ENCODE measurements at places on chromosomes 1 and 21.

GRCh38 chr1:181075766-181076350, 12.6 kb upstream of the IER5 start:
- no peak for DNase-seq
- no peak overlapping the region for H3K27ac ChIP-seq
- no peaks in the 10 kb centered on the region for H3K36me3 ChIP-seq
- H3K27me3 ChIP-seq: no peaks in the 10 kb centered on the region

GRCh38 chr1:97989094-97989680, 68.4 kb upstream of the DPYD start:
- no peak for DNase-seq
- no peaks in the 10 kb centered on the region for H3K36me3 ChIP-seq
- H3K27ac ChIP-seq: no peak overlapping the region
- H3K4me1 ChIP-seq: no peaks in the 10 kb centered on the region

DNA sequence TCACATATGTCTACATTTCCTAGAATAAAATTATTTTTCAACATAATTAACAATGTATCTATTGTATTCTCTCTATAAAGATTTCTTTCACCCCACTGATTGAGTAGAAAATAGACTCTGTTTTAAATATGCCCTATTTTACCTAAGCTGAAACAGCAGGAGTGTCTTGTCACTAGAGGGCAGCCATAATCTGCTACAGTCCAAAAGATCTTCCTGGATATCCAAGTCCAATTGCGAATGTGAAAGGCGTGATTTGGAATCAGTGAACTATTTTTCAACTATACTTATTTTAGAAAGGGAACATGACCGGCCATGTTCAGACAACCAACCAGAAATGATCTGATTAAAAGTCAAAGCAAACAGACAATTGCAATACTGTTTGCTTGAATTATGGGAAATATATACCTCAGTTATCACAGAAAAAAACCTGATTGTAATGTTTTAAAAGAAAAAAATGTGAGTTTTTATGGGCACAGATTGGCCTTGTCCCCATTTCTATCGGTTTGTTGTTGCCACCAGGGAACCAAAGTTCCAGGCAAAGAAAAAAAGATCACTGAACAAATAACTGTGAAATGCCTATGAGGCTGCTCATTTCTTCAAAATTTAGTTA, 1211.0 kb upstream of the ADGRL4 start:
- no peak overlapping the region for H3K27ac ChIP-seq
- no peak overlapping the region for H3K4me3 ChIP-seq
- no peaks in the 10 kb centered on the region for H3K27me3 ChIP-seq
- no peak for DNase-seq
- no peaks in the 10 kb centered on the region for H3K4me1 ChIP-seq

- no peaks in the 10 kb centered on the region for H3K36me3 ChIP-seq
- H3K4me1 ChIP-seq: peaks cover 10% of the 10 kb centered on the region
- no peaks in the 10 kb centered on the region for H3K27me3 ChIP-seq
- no peak overlapping the region for H3K4me3 ChIP-seq
Observed at GRCh38 chr1:94121411-94121821, 468 bp upstream of the ABCA4 start.

- no peak for DNase-seq
- no peak overlapping the region for H3K27ac ChIP-seq
- H3K27me3 ChIP-seq: no peaks in the 10 kb centered on the region
Observed at GRCh38 chr1:246753670-246754535, 29.7 kb downstream of the SCCPDH start.

GRCh38 chr1:37323486-37324377, 150.6 kb upstream of the ZC3H12A start:
- H3K4me1 ChIP-seq: no peaks in the 10 kb centered on the region
- H3K36me3 ChIP-seq: no peaks in the 10 kb centered on the region
- H3K27ac ChIP-seq: no peak overlapping the region
- DNase-seq: no peak
- H3K4me3 ChIP-seq: no peak overlapping the region

- DNase-seq: no peak
- H3K4me1 ChIP-seq: no peaks in the 10 kb centered on the region
- no peaks in the 10 kb centered on the region for H3K27me3 ChIP-seq
Observed at GRCh38 chr1:96945509-96946084, 224.0 kb downstream of the PTBP2 start.

- peak within 1 kb of the TSS; percentile 70 for H3K27ac ChIP-seq
- H3K4me1 ChIP-seq: peaks cover 27% of the 10 kb centered on the region
- no peak for DNase-seq
- peak within 1 kb of the TSS; percentile 34 for H3K4me3 ChIP-seq
- no peaks in the 10 kb centered on the region for H3K27me3 ChIP-seq
- H3K36me3 ChIP-seq: no peaks in the 10 kb centered on the region
Observed at GRCh38 chr1:40783001-40783905, at the start of gene KCNQ4. TSS of gene KCNQ4 (plus strand) at chr1:40783787. CDS start at chr1:40784094, 307 bp downstream.

DNA sequence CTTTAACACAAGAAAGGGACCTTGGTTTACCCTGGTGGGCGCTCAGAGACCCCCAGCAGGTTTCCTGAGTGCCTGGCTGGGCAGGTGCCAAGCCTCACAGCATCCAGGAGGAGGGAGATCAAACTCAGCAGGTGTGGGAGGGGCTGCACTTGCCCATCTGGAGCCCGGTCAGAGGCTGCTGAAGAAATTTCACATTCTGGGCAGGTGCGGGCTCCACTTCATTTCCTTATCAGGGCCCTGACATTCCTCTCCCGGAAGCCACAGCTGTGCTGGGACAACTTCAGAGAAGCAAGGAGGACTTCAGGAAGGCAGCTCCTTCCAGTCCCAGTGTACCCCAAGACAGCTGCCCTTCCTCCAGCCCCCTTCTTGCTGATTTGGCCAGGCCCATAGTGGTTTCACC, 82.9 kb downstream of the ITPKB start:
- no peak overlapping the region for H3K4me3 ChIP-seq
- peaks cover 80% of the 10 kb centered on the region for H3K4me1 ChIP-seq
- no peaks in the 10 kb centered on the region for H3K36me3 ChIP-seq
- no peaks in the 10 kb centered on the region for H3K27me3 ChIP-seq
- H3K27ac ChIP-seq: peak overlapping the region; percentile 84

GRCh38 chr1:81187635-81188034, 613.1 kb upstream of the ADGRL2 start:
- no peak for DNase-seq
- no peaks in the 10 kb centered on the region for H3K27me3 ChIP-seq
- no peak overlapping the region for H3K4me3 ChIP-seq
- no peaks in the 10 kb centered on the region for H3K36me3 ChIP-seq
- no peaks in the 10 kb centered on the region for H3K4me1 ChIP-seq

DNA sequence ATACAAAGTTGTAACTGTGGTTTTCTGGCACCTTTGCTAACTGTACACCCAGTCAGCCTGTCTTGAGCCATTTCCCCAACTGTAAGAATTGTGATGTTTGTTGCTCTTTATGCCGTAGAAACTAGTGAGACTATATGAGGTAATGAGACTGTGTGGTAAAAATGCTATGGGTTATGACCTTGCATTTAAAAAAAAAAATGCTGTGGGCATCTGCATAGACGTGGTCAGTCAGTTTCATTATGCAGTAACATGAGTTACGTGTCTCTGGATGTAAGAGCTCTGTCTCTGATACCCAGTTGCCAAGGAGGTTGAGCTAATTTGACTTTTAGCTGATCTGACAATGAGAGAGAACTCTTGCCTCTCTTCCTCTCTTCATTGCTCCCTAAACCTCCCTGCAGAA, 80.6 kb upstream of the LAMC2 start:
- H3K27me3 ChIP-seq: no peaks in the 10 kb centered on the region
- no peak for DNase-seq
- H3K4me1 ChIP-seq: no peaks in the 10 kb centered on the region
- no peak overlapping the region for H3K4me3 ChIP-seq
- H3K36me3 ChIP-seq: peaks cover 19% of the 10 kb centered on the region

- H3K36me3 ChIP-seq: no peaks in the 10 kb centered on the region
- no peaks in the 10 kb centered on the region for H3K4me1 ChIP-seq
- H3K4me3 ChIP-seq: no peak overlapping the region
- no peak for DNase-seq
- H3K27me3 ChIP-seq: no peaks in the 10 kb centered on the region
Observed at GRCh38 chr1:174678657-174679056, 230.9 kb downstream of the GPR52 start.

GRCh38 chr1:228073061-228073856, 9.2 kb upstream of the ARF1 start:
- H3K27me3 ChIP-seq: peaks cover 1% of the 10 kb centered on the region
- H3K27ac ChIP-seq: no peak overlapping the region
- DNase-seq: no peak
- no peaks in the 10 kb centered on the region for H3K4me1 ChIP-seq

GRCh38 chr1:11931845-11932244, 2.7 kb upstream of the PLOD1 start:
- H3K4me3 ChIP-seq: no peak overlapping the region
- no peak overlapping the region for H3K27ac ChIP-seq
- no peak for DNase-seq
- H3K27me3 ChIP-seq: no peaks in the 10 kb centered on the region
- H3K36me3 ChIP-seq: no peaks in the 10 kb centered on the region

DNA sequence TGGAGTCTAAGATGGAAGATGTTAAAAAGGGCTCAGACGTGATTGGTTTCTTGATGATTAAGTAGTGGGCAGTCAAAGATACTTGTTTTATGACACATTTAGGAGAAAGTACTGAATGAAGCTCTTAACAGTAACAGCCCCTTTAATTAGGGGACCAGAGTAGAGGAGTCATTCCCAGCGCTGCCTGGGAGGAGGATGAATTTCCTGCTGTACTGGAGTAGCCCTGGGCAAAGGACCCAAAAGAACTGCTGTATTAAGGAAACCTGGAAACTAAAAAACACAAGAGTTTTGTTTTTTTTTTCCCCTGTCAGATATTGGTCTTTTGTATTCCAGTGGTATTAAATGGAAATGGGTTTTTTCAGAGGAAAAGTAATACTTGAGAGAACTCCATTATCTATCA, 126.5 kb downstream of the NFIA start:
- H3K4me1 ChIP-seq: peaks cover 22% of the 10 kb centered on the region
- no peak for DNase-seq
- H3K27ac ChIP-seq: no peak overlapping the region
- H3K4me3 ChIP-seq: no peak overlapping the region
- no peaks in the 10 kb centered on the region for H3K27me3 ChIP-seq
- H3K36me3 ChIP-seq: no peaks in the 10 kb centered on the region

DNA sequence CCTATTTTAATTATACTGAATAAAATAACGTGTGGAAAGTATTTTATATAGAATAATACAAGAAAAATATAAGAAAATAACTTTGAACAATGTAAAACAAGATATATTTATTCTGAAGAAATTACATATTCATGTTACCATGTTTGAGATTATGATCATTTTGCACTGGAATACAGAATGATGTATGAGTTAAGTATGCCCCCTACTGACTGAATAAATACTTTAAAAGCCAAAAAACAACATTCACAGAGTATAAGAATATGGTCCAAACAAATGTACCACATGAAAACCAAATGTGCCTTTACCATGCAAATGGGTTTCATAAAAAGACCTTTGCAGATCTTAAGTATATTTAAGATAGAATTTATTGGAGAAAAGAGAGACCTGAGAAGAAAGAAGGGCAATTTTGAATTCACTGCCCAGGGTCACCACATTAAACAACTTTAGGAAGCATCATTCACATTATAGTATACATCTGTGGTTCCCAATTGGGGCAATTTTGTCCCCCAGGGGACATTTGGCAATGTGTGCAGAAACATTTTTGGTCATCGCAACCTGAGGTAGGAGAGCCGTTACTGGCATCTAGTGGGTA, 136.6 kb upstream of the GFI1 start:
- no peaks in the 10 kb centered on the region for H3K4me1 ChIP-seq
- H3K4me3 ChIP-seq: no peak overlapping the region
- H3K36me3 ChIP-seq: peaks cover 2% of the 10 kb centered on the region
- no peak overlapping the region for H3K27ac ChIP-seq
- DNase-seq: no peak

- no peaks in the 10 kb centered on the region for H3K27me3 ChIP-seq
- no peaks in the 10 kb centered on the region for H3K36me3 ChIP-seq
- peak; percentile 65 for DNase-seq
- H3K4me3 ChIP-seq: peak overlapping the region; percentile 74
Observed at GRCh38 chr1:1157914-1158710, 15.6 kb upstream of the TTLL10 start.

GRCh38 chr1:99776120-99776519, 9.7 kb upstream of the FRRS1 start:
- H3K4me1 ChIP-seq: no peaks in the 10 kb centered on the region
- no peaks in the 10 kb centered on the region for H3K27me3 ChIP-seq
- no peaks in the 10 kb centered on the region for H3K36me3 ChIP-seq
- no peak for DNase-seq
- H3K27ac ChIP-seq: no peak overlapping the region
- H3K4me3 ChIP-seq: no peak overlapping the region

DNA sequence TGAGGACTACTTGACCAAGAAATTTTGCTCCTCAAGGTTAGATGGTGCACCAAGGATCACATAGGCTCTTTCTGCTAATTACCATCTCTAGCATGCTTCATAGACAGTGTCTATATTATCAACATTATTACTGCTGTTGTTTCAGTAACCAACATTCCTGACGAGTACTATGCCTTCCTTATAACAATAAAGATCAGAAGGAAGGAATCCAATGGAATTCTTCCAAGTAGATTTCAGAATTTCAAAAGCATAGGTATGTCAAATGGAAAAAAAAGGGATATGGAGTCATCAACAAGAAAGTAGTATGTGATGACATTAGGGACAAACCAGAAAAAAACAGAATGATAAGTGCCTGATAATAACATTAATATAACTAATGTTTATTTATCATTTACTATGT, 39.6 kb upstream of the LPGAT1 start:
- no peak for DNase-seq
- no peaks in the 10 kb centered on the region for H3K4me1 ChIP-seq
- H3K27ac ChIP-seq: no peak overlapping the region
- no peaks in the 10 kb centered on the region for H3K27me3 ChIP-seq
- H3K36me3 ChIP-seq: no peaks in the 10 kb centered on the region

GRCh38 chr21:41170859-41171609, 3.1 kb downstream of the BACE2 start:
- peak overlapping the region; percentile 45 for H3K27ac ChIP-seq
- no peak overlapping the region for H3K4me3 ChIP-seq
- no peaks in the 10 kb centered on the region for H3K4me1 ChIP-seq

DNA sequence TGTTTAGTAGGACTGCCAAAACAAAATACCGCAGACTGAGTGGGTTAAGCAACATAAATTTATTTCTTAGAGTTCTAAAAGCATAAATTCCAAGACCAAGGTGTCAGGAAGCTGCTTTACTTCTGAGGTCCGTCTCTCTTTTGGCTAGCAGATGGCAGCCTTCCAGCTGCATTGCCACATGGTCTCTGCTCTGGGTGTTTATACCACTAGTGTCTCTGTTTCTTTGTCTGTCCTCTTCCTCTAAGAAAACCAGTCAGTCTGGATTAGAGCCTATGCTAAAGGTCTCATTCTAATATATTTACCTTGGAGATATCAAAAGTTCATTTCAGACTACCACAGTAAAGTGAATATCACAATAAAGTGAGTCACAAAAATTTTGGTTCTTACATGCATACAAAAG, 519.8 kb downstream of the COL11A1 start:
- DNase-seq: no peak
- no peaks in the 10 kb centered on the region for H3K36me3 ChIP-seq
- no peak overlapping the region for H3K4me3 ChIP-seq

- no peaks in the 10 kb centered on the region for H3K27me3 ChIP-seq
- H3K4me1 ChIP-seq: peaks cover 100% of the 10 kb centered on the region
- H3K4me3 ChIP-seq: no peak overlapping the region
- DNase-seq: no peak
- peak overlapping the region; percentile 86 for H3K27ac ChIP-seq
Observed at GRCh38 chr1:2238361-2239012, 10.4 kb downstream of the SKI start.

- H3K4me3 ChIP-seq: no peak overlapping the region
- no peaks in the 10 kb centered on the region for H3K27me3 ChIP-seq
- H3K36me3 ChIP-seq: no peaks in the 10 kb centered on the region
- DNase-seq: no peak
- H3K27ac ChIP-seq: no peak overlapping the region
Observed at GRCh38 chr1:228793032-228793431, 57.8 kb downstream of the RHOU start.
